ENCODE measurements at places on chromosomes 3 and 15.

GRCh38 chr3:53255423-53255774 is 423 bp downstream of the TKT start:
- DNase-seq = peak; percentile 49

GRCh38 chr3:1087066-1087560 is 5.7 kb upstream of the CNTN6 start:
- DNase-seq = peak; percentile 47

DNA sequence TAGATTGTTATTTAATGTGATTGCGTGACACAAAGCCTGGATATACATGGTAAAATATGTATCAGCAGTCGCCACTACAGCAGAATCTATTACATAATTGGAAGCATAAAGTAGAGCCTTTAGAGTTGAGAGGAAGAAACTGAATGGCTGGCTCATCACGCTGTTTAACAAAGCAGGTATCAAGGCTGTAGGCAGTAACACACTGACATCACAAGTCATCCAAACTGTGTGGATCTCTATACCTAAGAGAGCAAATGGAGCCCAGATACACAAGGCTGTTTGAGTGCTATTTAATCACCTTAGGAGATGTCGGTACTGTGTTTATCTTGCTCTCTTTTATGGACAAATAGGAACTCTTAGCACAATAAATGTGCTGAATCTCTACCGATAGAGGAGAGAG is 864.4 kb downstream of the VGLL3 start:
- DNase-seq = no peak

- DNase-seq = no peak
Measured at GRCh38 chr15:63701365-63701764, 104.2 kb downstream of the FBXL22 start.

DNA sequence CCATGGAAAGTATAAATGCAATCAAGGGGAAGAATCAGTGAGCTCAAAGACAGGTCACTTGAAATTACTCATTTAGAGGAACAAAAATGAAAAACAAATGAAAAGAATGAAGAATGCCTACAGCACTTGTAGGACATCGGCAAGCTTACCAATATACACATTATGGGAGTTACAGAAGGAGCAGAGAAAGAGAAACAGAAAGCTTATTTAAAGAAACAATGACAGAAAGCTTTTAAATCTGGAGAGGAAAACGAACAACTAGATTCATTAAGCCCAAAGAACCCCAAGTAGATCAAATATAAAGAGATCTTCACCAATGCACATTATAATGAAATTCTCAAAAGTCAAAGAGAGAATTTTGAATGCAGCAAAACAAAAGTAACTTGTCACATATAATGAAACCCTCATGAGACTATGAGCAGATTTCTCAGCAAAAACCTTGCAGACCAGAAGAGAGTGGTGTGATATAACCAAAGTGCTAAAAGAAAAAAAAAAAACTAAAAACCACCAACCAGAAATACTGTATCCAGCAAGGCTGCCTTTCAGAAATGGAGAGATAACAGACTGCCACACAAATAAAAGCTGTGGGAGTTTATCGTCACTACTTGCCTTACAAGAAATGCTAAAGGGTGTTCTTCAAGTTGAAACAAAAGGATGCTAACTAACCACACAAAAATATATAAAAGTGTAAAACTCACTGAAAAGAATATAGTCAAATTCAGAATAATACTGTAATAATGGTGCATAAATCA is 63.1 kb downstream of the MYH15 start:
- no peak for DNase-seq

- no peak for DNase-seq
Measured at GRCh38 chr3:161540594-161540993, 44.0 kb downstream of the OTOL1 start.

DNA sequence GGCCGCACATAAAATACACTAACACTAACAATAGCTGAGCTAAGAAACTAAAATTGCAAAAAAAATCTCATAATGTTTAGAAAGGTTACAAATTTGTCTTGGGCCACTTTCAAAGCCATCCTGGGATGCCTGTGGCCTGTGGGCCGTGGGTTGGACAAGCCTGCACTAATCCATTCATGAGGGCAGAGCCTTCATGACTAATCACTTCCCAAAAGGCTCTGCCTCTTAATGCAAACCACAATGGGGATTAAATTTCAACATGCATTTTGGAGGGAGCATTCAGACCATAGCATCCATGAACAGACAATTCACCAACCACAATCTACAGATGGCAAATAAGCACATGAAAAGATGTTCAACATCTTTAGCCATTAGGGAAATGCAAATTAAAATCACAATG is 128.2 kb downstream of the SUCLG2 start:
- DNase-seq = no peak

DNA sequence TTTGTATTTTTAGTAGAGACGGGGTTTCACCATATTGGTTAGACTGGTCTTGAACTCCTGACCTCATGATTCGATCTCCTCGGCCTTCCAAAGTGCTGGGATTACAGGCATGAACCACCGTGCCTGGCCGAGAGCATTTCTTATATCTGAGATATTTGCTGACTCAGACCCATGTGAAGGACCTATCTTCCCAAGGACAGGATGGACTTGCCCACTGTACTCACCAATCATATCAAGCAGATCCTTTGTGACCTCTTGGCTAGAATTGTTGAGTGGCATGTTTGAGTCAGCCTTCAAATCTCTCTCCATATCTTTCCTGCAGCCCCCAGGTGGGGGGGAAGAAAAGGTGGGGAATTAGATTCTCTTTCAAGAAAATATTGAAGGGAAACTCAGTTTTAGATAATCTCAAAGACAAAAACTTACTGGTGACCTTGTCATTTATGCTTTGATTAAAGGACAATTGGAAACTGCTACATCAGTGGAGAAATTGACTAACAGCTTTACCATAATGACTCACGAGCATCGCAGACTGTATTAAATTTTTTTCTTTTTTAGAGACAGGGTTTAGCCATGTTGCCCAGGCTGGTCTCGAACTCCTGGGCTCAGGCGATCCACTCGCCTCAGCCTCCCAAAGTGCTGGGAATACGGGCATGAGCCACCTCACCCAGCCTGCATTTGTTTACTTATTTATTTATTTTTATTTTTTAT is 3.1 kb downstream of the C3orf62 start:
- DNase-seq = no peak

DNA sequence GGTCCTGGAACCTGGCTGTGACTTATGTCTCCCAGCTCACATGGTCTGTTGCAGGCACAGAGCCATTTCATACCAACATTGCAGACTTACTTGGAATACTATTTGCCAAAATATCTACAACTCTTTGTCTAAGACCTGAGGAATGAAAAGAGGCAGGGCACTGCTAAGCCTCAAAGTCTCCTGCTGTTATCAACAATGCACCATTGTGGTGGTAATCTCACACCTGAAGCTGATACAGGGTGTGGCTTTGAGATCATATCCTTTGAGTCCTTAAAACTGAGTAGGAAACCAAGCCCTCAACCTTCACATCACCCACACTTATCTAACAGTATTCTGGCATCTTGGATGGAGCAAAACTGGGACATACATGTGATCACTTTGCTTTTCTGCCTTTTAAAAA is 782.0 kb downstream of the EPHA3 start:
- DNase-seq = no peak

DNA sequence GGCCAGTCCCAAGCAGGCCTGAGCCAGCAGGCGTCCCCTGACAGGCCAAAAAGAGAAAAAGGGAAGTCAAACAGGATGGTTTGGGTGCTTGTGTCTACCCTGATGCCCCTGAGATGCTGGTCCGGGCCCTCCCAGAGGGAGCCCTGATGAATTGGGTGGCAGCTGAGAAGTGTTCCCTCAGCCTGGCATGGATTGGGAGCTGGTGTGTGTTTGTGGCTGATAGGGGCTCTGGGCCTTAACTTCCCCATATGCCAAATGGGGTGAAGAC is 1.4 kb downstream of the FBLN2 start:
- no peak for DNase-seq

DNA sequence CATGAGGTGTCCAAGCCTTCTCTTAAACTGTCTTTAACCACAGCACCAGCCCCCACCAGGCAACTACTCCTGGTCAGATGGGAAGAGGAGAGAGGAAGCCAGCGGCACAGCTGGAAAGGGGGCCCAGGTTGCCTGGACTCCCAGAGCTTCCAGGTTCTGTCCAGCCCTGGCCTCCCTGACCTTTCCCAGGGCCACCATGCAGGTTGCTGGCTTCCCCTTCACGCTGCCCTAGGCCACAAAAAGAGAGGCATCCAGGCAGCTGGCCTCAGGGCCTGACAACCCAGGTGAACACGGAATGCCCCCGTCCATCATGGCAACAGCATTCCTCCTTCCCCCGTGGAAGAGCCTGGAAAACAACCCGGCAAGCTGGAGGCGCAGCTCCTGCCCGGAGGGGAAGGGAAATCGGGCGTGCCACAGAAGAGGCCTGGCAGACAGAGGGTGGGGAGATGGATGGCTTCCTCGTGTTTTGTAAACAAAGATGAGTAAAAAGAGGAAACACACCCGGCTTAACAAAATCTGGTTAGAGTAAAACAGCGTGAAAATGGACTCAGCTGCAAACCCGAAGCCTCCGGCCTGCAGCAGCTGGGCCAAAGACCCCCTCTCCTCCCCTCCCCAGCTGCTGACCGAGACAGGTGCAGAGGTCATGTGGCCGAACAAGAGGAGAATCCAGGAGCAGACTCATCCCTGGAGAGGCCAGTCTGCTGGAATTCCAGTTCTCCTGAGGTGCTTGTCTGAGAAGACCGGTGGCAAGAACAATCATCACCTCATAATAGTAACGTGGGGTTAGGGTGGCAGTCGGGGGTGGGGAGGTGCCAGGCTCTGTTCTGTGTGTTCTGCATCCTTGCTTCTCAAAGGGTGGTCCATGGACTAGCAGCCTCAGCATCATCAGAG is 15.5 kb downstream of the BMF start:
- no peak for DNase-seq
